ENCODE measurements at places on chromosomes 1 and 21.

- DNase-seq, result no peak
Observed at GRCh38 chr1:94180650-94181049, 56.7 kb downstream of the ARHGAP29 start.

- DNase-seq, result no peak
Observed at GRCh38 chr1:205576011-205576410, 55.8 kb downstream of the ELK4 start.

- DNase-seq, result no peak
Observed at GRCh38 chr21:46193829-46194373, 9.6 kb upstream of the SPATC1L start.

- DNase-seq, result no peak
Observed at GRCh38 chr1:87840767-87841166, 512.1 kb downstream of the LMO4 start.

- DNase-seq, result no peak
Observed at GRCh38 chr1:85202092-85202863, 1.5 kb upstream of the SYDE2 start.

- DNase-seq, result no peak
Observed at GRCh38 chr1:20280906-20281305, 9.8 kb upstream of the VWA5B1 start.

- no peak for DNase-seq
Observed at GRCh38 chr1:156684227-156684782, 7.1 kb upstream of the NES start.

DNA sequence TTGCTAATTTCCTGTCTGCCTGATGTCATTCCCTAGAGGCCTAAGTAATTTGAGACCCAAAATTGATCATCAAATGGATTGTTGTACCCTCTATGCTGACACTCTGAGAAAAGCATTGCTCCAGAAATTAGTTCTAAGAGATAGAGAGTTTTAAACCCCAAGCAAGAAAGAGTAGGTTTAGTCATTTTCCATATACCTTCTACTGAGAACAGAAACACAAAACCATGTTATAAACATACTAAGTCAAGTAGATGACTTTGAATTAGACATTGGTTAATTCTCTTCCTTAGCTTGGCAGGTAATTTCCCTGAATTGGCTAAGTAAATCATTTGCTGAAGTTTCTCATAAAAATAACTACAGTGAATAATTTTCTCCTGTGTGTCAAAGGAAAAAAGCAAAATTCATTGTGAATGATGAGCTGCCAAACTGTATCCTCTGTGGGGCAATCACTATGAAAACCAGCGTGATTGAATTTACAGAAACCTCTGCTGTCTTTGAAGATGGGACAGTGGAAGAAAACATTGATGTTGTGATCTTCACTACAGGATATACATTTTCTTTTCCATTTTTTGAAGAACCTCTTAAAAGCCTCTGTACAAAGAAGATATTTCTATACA, 20.1 kb downstream of the FMO4 start:
- DNase-seq, result no peak

GRCh38 chr1:48080331-48081255, 83.4 kb upstream of the TRABD2B start:
- DNase-seq, result no peak

DNA sequence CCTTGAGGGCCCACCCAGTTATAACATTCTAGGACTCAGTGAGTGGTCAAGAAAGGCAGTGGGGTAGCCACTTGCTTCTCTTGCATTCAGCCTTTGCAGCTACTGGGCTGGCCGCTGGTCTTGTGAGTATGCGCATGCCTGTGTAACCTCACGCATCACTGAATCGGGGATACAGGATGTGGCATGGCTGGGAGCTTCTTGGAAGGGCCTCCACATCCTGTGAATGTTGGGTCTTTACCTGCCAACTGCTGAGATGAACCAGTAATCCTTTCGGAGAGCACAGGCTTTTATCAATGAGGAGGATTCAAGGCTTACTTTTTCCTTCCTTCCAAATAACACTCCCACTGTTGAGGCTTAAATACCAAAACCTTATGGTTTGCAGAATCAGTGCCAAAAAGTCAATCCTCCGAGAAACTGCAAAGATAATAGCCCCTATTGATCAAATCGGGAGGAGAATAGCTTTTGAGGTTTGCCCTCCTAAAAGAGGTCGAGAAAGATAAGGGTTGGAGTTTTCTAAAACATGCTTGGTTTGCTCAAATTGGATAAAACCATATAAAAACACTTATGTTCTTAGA, 198.9 kb upstream of the UBE2U start:
- DNase-seq, result peak; percentile 2

- no peak for DNase-seq
Observed at GRCh38 chr1:53133261-53134041, 9.0 kb downstream of the SLC1A7 start.

- DNase-seq, result no peak
Observed at GRCh38 chr1:234849832-234850231, 239.9 kb upstream of the IRF2BP2 start.

DNA sequence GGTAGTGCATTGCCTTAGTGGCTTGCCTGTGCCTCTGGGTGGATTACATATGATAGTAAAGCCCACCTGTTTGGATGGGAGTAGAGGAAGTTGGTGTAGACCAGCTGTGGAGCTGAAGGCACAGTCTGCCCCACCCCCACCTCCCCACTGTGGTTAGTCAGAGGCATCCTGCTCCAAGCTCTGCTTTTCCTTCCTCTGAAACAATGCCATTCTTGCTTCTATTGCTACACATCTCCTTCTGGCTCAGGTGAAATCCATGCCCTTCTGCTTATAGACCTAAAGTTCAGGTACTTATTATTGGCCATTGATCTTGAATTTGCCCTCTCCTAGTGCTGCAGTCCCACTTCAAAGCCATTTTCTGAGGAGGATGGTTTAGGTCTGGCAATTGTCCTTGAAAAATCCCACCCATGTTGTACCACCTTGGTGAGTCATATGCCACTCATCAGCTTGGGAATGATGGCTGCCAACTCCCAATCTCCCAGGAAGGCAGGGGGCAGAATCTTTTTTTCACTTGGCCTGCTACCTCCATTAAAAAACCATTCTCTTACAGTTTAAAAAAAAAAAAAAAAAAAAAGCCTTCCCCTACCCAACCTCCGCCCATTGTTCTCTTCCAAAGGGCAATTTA, 6.7 kb upstream of the TXLNA start:
- DNase-seq, result no peak

DNA sequence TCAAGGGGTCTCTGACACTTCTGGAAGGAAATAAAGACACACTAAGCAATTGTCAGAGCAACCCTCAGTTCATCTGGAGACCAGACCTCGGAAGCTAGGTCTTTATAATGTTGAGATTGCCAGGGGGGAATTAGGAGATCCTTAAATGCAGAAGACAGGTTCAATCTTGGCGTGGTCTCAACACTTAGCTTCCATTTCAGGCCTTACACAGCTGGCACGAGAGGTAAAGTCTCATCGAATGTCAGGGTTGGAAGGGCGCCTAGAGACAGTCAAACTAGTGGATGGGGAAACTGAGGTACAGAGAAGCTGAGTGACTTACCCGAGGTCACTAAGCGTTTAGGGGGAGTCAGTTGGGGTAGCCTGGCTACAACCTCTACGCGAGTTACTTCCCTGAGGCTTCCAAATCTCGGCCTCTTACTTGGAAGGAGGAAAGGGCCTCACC, 562 bp upstream of the EPB41 start:
- no peak for DNase-seq

- DNase-seq, result no peak
Observed at GRCh38 chr1:240499012-240499411, 112.9 kb downstream of the GREM2 start.

- DNase-seq, result no peak
Observed at GRCh38 chr1:60540141-60540540, 466.6 kb upstream of the C1orf87 start.

DNA sequence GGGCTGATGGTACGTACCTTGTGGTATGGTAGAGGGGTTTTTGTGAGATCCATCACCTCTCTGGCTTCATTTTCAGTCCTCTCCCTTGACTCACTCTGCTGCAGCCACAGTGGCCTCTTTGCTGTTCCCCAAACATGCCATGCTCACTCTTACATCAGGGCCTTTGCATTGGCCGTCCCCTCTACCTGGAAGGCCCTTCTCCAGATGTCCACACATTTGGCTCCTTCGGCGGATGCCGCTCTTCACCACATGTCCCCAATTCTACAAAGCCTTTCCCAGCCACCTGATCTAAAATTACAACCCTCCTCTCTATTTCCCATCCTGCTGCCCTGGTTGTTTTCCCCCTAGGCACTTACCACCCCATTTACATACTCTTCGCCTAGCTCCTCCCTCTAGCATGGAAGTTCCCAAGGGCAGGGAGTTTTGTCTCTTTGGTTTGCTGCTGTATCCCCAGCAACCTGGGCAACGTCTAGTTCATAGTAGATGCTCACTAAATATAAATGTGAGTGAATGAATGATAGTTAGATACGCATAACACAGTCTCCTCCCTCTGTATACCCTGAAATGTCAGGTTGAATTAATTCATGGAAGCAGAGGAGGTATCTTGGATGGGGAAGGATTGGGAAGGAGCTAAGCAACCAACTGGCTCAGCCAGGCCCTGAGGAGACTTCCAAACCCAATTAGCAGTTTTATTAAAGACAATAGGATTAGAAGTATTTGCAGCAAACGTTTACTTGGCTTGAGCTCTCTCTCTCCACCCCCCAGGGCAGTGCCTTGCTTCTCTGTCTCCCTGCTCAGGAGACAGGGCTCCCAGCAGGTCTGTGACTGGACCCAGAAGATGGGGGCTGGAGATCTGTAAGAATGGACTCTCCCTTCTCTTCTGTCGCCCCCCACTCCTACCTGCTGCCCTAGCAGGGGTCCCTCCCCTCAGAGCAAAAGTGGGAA, 264.2 kb downstream of the GRIK3 start:
- DNase-seq, result no peak

DNA sequence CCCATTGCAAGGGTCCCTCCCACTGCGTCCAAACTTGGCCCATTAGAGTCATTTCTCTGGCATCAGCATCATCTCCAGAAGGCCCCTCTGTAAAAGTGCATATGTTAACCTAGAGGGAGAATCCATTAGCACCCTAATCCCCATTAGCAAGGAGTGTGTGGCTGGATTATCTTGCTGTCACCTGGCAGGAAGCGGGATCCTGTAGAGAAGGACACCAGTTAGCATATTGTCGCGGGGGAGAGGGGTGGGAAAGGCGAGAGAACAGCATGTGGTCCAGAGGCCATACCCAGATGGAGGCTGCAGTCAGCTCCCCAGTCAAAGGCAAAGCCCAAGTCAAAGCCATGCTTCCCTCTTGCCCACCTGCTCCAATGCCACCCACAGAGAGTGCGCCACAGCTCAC, 64.0 kb downstream of the OLIG1 start:
- DNase-seq, result no peak

- DNase-seq, result no peak
Observed at GRCh38 chr21:25273959-25274358, 333.3 kb downstream of the MRPL39 start.

DNA sequence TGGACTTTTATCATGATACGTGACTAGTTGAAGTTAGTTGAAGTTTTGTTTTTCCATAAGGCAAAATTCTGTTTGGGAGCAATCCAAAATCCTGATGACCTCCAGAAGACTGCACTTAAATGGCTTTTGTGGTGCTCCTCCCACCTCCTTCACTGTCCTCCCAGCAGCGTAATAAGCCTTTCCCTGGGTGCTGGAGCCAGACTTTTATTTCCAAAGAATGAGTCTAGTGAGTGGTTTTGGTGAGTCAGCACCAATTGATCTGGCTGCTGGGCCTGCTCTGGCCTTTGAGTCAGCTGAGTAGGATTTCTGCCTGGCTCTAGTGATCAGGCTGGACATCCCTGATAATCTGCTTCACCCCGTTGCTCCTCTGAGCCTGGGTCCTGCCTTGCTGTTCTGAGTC, 21.7 kb upstream of the KCND3 start:
- DNase-seq, result no peak

GRCh38 chr1:110494522-110495406, 24.2 kb downstream of the KCNA10 start:
- DNase-seq, result no peak

DNA sequence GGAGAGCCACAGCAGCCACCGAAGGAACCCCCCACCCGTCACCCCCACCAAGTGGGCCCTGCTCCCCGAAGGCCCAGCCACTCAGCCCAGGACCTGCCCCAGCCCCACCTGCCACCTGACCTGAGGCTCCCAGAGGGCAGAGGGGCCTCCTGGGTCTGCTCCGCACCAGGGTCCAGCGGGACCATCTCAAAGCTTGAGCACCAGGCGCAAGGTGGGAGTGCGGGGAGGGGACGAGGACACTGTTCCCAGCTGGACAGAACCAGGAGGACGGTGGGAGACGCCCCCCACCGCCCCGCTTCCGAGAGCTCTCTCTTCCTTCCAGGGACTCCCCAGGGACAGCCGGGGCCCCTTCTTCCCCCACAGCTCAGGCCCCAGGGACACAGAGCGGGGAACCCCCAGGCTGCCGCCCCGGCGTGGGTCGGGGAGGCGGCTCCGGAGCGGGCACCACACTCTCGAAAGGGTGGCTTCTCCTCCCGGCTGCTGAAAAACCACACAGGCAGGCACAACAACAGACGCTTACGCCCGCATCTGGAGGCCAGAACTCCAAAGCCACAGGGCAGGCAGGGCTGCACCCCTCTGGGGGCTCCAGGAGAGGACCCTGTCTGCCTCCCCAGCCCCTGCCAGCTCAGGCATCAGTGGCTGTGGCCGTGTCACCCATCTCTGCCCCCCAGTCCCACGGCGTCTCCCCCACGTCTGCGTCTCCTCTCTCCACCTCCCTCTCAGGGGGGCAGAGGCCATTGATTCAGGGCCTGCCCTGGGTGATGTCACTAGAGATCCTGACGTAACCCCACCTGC, 1.9 kb upstream of the TTLL10 start:
- DNase-seq, result no peak

All from pons (tissue), 1 donor.